ENCODE measurements at places on chromosomes 16 and 17. TPM values are rescaled to one million over a fixed set of nuclear protein-coding genes. Genes with fewer than 3 reads are reported as not detected.
A peak's percentile ranks its signal among the peaks of the same experiment; 100 is the strongest.

- H3K27ac ChIP-seq = no peak overlapping the region
- H3K4me1 ChIP-seq = peaks cover 28% of the 10 kb centered on the region
- H3K36me3 ChIP-seq = no peaks in the 10 kb centered on the region
- no peak for DNase-seq
Observed at GRCh38 chr17:64264891-64265290, 1.8 kb upstream of the TEX2 start.

DNA sequence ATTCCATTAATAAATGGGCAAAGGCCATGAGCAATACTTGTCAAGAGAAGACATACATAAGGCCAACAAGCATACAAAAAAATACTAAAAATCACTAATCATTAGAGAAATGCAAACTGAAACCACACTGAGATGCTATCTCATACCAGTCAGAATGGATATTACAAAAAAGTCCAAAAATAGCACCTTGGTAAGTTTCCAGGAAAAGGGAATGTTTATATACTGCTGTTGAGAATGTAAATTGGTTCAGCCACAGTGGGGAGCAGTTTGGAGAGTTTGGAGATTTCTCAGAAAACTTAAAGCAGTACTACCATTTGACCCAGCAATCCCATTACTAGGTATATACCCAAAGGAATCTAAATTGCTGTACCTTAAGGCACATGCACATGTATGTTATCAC is 467.7 kb downstream of the CDH11 start:
- no peak for DNase-seq
- no peaks in the 10 kb centered on the region for H3K4me1 ChIP-seq
- no peaks in the 10 kb centered on the region for H3K36me3 ChIP-seq
- H3K27me3 ChIP-seq = no peaks in the 10 kb centered on the region

DNA sequence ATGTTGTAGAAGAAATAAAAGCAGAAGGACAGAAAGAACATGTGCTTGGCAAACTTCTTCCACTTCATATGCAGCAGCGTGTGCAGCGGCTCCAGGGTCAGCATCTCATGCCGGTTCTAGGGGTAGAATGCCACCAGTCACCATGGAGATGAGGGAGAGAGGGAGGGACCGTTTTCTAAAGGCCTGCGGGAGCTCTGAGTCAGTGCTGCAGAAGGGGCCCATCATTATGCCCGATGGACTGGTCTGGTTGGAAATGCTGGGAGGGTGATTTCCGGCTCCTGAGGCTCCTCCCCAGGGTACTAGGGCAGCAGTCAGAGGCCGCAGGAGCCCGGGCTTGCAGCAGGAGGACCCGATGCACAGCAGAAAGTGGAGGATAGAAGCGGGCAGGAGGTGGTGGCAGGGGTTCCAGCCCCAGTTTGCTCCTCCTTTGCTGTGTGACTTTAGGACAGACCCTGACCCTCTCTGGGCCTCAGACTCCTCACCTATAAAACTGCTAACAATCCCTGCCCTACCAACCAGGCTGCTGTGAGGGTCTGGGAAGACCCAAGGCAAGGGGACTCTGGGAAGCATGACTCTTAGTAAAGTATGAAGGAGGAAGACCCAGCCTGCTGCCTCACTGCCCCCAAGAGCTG is 28.6 kb downstream of the TRPV3 start:
- no peak for DNase-seq
- no peaks in the 10 kb centered on the region for H3K27me3 ChIP-seq
- no peak overlapping the region for H3K27ac ChIP-seq
- H3K4me3 ChIP-seq = no peak overlapping the region
- H3K36me3 ChIP-seq = no peaks in the 10 kb centered on the region

The ARHGDIG gene
- not detected for total RNA-seq

DNA sequence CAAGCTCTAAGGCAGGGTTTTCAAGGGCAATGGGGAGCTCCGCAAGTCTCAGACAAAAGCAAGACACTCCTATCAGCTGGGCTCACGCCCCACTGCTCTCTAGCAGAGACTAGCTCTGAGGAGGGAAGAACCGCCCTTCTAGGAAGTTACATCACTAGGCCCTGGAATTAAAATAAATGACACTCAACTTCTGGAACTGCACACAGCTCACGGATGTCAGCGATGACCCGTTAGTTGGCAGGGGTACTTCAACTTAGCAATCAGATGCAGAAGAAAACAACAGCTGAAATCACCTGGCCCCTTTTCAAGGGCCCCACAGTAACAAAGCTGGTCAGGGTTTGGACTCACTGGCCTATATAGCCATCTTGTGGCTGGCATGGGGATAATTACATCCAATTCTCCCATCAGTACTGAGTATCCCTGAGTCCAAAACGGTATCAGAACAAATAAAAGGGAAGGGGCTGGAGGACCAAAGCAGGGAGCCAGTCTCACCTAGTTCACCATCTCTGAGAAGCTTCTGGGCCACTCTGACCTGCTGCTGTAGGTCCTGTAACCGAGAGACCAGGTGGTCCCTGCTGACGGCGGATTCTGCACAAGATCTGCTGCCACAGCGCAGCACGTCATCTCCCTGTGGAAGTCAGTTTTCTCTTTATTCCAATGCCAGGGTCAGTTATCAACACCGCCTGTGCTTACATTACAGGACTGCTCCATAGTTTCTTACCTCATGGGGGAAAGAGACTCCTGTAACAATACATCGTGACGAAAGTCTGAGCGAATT is 22.2 kb downstream of the SERPINF1 start:
- H3K36me3 ChIP-seq = peaks cover 54% of the 10 kb centered on the region
- no peak overlapping the region for H3K4me3 ChIP-seq
- no peak for DNase-seq
- H3K27me3 ChIP-seq = no peaks in the 10 kb centered on the region
- peaks cover 12% of the 10 kb centered on the region for H3K4me1 ChIP-seq
- peak overlapping the region; percentile 33 for H3K27ac ChIP-seq

GRCh38 chr17:31477417-31478055 is 86.1 kb downstream of the RAB11FIP4 start:
- no peak overlapping the region for H3K27ac ChIP-seq
- no peak for DNase-seq
- H3K27me3 ChIP-seq = peaks cover 13% of the 10 kb centered on the region
- no peaks in the 10 kb centered on the region for H3K36me3 ChIP-seq

- H3K27me3 ChIP-seq = no peaks in the 10 kb centered on the region
- no peak overlapping the region for H3K27ac ChIP-seq
- H3K4me1 ChIP-seq = peaks cover 29% of the 10 kb centered on the region
- DNase-seq = no peak
Observed at GRCh38 chr16:83813823-83814658, 6.3 kb downstream of the HSBP1 start.

The TNP2 gene
- not detected for total RNA-seq

The APOBR gene
- 32.2 TPM for total RNA-seq

- DNase-seq = no peak
- peaks cover 15% of the 10 kb centered on the region for H3K36me3 ChIP-seq
- H3K4me3 ChIP-seq = peak overlapping the region; percentile 90
- H3K4me1 ChIP-seq = peaks cover 58% of the 10 kb centered on the region
- H3K27ac ChIP-seq = peak overlapping the region; percentile 92
Observed at GRCh38 chr16:2515180-2515851, 1.6 kb downstream of the ATP6V0C start.

- peaks cover 27% of the 10 kb centered on the region for H3K4me1 ChIP-seq
- H3K27ac ChIP-seq = no peak overlapping the region
- no peak for DNase-seq
- peaks cover 12% of the 10 kb centered on the region for H3K27me3 ChIP-seq
Observed at GRCh38 chr16:23152386-23153178, 3.3 kb upstream of the USP31 start.

DNA sequence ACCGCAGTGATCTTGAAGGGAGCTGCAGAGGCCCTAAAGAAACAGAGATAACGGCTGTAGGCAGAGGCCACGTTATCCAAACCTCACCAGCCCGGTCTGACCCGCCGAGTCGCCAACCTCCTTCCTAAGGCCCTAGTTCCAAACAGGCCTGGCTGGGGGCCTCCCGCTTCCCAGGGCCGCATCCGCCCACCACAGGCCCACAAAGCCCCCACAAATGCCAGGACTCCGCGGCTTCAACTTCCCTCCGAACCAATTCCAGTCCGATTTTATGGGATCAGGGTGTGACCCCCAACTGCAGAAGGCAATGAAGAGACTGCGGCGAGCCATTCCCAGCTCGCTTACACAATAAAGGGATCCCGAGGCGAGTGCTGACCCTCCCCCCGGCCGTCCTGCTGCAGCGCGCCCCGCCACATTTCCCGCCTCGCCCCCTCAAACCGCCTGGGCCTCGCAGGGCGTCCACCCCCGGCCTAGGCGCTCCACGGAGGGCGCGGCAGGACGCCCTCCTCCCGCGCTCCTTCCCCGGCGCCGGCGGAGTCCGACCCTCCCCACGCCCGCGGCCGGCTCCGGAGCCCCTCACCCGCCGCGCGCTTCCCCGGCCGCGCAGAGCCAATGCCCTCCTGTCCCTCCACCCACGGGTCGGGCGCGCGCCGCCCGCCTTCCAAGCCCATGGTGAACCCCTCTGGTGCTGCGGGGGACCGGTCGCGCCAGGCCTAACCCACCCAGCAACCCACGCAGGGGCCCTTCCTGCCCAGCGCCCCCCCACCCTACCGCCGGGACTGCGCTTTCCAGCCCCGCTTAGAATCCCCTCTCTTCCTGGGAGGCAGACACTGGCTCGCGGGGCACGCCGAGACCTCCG is 926 bp downstream of the MYH10 start:
- no peak overlapping the region for H3K27ac ChIP-seq
- peak overlapping the region; percentile 97 for H3K4me3 ChIP-seq
- H3K36me3 ChIP-seq = no peaks in the 10 kb centered on the region
- peaks cover 56% of the 10 kb centered on the region for H3K27me3 ChIP-seq
- no peak for DNase-seq
- peaks cover 10% of the 10 kb centered on the region for H3K4me1 ChIP-seq

- peak overlapping the region; percentile 67 for H3K4me3 ChIP-seq
- no peaks in the 10 kb centered on the region for H3K36me3 ChIP-seq
- no peak overlapping the region for H3K27ac ChIP-seq
- H3K27me3 ChIP-seq = peaks cover 73% of the 10 kb centered on the region
- DNase-seq = peak; percentile 35
Observed at GRCh38 chr17:32266389-32267301, 1.0 kb downstream of the RHBDL3 start.

DNA sequence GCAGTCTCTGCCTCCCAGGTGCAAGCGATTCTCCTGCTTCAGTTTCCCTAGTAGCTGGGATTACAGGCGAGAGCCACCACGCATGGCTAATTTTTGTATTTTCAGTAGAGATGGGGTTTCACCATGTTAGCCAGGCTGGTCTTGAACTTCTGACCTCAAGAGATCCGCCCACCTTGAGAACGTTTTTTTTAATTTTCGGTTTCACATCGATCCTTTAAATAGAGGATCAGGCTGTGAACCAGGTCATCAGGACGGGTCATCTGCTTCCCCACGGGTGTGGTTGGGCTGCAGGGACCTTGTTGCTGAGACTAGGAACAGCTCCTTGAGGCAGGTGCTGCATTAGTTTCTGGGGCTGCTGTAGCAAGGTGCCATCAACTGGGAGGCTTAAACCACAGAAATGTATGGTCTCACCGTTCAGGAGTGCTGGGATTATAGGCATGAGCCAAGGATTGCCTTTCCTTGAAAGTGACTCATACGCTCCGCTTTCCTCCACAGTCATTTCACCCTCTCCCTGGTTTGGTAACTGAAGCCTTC is 7.9 kb upstream of the NAGPA start:
- H3K4me1 ChIP-seq = no peaks in the 10 kb centered on the region
- no peaks in the 10 kb centered on the region for H3K36me3 ChIP-seq
- no peak for DNase-seq
- no peak overlapping the region for H3K4me3 ChIP-seq
- no peaks in the 10 kb centered on the region for H3K27me3 ChIP-seq

GRCh38 chr17:21674242-21674731 is 18.0 kb upstream of the KCNJ18 start:
- H3K36me3 ChIP-seq = no peaks in the 10 kb centered on the region
- no peak for DNase-seq
- no peak overlapping the region for H3K4me3 ChIP-seq
- no peak overlapping the region for H3K27ac ChIP-seq

All from activated CD8-positive, alpha-beta T cell treated with anti-CD3 and anti-CD28 coated beads, Interleukin-2, amount 10 ng/mL, durations not matched to agents 7 days and 5 days (primary cell).